Renal cortical epithelial cell (primary cell): ENCODE measurements at places on chromosomes 12 and 14.

DNA sequence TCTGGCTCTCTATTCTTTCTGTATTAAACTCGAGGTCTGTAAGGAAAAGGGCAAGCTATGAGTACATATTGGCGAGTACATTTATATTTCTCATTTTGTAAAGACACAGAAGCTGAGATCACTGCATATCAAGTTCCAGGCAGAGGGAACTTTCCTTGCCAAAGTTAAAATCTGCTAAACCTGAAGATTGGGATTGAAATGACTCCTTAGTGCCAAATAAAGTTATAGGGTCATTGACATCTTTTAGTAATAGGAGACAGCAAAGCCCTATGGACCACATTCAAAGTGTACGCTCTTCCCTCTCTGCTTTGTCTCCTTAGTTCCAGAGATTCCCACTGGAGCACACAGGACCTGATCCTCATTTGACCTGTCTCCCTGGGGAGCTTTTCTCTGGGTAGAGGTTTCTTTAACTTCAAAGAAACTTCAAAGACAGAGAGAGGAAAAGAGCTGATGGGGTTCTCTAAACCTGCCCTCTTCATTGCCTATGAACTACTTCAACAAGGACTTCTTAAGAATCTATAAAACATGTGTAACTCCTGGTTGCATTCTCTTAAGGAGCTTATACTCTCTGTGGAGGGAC, 42.6 kb upstream of the PTPRR start:
- DNase-seq = no peak

GRCh38 chr12:69332815-69333358, 15.3 kb upstream of the LYZ start:
- DNase-seq = no peak

DNA sequence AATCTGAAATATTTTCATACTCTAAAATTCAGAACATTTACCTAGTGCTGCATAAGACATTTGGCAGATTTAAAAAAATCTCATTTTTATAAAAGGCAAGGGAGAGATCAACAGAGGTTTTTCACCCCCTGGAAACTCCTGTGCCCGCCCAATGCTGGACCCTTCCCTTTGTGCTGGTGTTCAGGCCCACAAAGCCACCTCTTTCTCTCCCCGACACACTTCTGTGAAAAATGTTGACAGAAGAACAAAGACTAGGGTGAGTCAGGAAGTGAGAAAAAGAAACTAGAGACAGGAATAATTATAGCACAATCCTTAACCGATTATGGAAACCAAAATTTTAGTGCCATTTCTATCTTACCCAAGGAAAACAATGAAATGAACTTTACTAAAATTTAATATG, 197.7 kb upstream of the STXBP6 start:
- DNase-seq = no peak

GRCh38 chr14:58560208-58560607, 77.6 kb upstream of the DACT1 start:
- DNase-seq = peak; percentile 59

DNA sequence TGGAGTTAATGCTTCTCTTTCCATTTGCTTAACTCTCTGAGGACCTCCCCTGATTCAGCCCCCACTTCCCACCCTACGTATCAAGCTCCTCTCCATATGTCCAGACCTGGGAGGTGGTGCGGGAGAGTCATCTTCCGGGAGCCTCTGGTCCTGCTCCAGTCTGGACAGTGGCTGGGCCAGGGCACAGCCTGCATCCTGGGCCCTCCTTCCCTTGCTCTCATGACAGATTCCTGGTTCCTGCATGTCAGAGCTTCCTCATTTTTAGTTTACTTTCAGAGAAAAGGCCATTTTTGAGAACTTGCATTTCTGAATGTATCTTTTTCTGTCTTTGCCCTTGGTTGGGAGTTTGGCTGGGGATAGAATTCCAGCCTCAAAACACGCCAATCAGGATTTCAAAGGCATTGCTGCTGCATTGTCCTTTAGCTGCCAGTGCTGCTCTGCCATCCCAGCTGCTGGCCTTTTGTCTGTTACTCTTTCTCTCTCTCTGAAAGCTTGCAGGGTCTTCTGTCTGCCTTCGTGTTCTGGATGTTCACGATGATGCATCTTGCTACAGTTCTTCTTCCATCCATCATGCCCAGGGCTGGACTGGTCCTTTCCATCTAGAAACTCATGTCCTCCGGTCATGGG, 54.7 kb downstream of the SLC6A12 start:
- DNase-seq = no peak

DNA sequence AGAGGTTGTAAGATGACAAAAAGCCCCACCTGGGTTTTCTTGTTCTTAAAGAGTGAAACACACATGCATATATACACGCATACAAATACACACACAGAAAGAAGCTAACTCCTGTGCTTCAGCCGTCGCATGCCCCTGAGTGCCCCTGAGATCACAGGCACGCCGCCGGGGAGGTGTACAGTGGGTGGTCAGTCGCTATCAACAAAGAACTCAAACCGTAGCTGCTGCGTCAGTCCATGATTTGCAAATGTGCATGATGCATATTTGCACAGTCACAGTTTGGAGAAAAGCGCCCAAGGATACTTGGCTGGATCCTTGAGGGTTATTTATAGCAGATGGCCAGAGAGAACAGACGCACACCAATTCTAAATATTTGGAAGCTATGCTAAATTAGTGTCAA, 206.9 kb downstream of the TMEM132D start:
- DNase-seq = no peak
